Hindlimb muscle (tissue), 1 donor: ENCODE measurements at places on chromosomes 12 and 14.
A peak's percentile ranks its signal among the peaks of the same experiment; 100 is the strongest.

DNA sequence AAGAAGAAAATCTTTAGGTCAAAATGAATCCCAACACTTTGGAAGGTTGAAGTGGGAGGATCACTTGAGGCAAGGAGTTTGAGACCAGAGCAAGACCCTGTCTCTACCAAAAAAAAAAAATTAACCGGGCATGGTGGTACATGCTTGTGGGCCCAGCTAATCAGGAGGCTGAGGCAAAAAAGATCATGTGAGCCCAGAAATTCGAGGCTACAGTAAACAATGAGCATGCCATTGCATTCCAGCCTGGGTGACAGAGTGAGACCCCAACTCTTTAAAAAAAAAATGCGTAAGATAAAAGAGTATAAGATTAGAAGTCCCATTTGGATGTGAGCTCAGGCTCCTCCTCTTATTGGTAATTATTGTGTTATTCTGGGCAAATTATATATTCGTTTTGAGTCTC, 30.8 kb upstream of the EVL start:
- DNase-seq: no peak

- no peak for DNase-seq
Measured at GRCh38 chr14:89958966-89959365, 3.2 kb downstream of the TDP1 start.

DNA sequence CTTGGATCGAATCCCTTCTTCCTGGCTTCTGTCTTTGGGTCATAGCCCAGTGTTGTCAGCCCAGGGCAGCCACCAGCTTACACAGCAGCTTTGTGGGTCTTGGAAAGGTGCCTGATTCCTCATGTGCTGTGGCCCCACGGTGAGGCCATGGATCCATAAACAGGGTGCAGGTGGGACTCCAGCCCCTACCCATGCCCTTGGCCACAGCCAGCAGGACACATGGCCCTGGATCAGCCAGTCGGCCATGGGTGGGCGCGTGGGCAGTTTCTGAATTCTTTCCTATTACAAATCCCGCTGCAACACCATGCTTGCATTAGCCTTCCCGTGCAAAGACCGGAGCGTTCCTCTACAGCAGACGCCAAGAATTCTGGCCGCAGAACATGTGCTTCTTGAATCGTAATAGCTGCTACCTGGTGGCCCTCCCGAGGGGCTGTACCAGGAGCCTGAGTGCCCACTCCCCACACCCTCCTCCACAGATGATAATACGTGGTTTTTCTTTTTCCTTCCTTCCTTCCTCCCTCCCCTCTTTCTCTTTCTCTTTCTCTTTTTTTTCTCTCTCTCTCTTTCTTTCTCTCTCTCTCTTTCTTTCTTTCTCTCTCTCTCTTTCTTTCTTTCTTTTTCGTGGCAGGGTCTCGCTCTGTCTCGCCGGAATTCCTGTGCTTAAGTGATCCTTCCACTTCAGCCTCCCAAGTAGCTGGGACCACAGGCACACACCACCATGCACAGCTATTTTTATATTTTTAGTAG, 2.9 kb upstream of the MMP17 start:
- DNase-seq: no peak

GRCh38 chr14:98543074-98543473, 728.9 kb downstream of the BCL11B start:
- DNase-seq: no peak

- peak; percentile 66 for DNase-seq
Measured at GRCh38 chr12:2284857-2285256, 232.1 kb downstream of the CACNA1C start.

DNA sequence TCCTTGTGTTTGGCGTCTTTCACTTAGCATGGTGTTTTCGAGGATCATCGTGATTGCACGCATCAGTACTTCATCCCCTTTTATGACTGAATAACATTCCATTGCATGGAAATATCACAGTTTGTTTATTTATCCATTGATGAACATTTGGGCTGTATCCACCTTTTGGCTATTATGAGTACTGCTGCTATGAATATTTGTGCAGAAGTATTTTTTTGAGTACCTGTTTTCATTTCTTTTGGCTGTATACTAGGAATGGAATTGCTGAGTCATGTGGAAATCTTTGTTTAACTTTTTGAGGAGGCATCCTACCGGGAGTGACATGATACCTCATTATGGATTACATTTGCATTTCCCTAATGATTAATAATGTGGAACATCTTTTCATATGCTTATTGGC, 66.4 kb downstream of the WNK1 start:
- DNase-seq: no peak
